ENCODE measurements at places on chromosomes 5 and 9. TPM values are rescaled to one million over a fixed set of nuclear protein-coding genes. Genes with fewer than 3 reads are reported as not detected.

DNA sequence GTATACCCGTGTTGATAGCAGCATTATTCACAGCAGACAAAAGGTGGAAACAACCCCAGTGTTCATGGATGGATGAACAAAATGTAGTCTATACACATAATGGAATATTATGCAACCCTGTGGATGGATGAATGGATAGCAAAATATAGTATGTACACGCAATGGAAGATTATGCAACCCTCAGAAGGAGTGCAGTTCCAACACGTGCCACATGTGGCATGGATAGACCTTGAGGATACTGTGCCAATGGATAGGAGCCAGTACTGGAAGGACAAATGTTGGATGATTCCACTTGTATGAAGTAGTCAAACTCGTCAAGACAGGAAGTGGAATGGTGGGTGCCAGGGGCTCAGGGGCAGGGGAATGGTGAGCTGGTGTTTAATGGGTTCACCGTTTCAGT is 44.9 kb downstream of the PLEKHG4B start:
- no peak for DNase-seq

DNA sequence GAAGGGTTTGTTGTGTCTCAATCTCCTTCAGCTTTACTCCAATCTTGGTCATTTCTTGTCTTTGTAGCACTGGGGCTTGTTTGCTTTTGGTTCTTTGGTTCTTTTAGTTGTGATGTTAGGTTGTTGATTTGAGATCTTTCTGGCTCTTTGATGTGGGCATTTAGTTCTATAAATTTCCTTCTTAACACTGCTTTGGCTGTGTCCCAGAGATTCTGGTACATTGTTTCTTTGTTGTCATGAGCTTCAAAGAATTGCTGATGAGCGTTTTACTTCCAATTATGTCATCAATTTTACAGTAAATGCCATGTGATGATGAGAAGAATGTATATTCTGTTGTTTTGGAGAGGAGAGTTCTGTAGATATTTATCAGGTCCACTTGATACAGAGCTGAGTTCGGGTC is 353.3 kb downstream of the MAN2A1 start:
- DNase-seq, result no peak

GRCh38 chr5:121688781-121689180 is 162.9 kb upstream of the FTMT start:
- DNase-seq, result peak; percentile 40

DNA sequence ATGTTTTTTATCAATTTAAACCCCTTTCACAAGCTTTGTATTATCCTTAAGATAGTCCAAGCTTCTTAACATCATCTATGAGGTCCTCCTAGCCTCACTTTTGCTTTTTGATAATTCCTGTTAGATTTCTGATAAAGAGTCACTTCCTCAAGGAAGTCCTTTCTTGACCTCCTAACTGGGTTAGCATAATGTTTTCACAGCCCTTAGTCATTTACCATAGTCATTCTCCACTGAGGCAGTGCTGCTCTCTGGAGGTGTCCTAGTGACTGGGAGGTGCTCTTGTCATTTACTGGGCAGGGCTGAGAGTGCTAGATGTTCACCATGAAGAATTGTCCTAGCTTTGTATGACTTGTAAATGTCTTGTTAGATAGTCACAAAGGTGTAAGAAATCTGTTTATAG is 26.4 kb downstream of the TNPO1 start:
- no peak for DNase-seq

GRCh38 chr5:11346336-11346735 is 557.9 kb downstream of the CTNND2 start:
- no peak for DNase-seq

The AGXT2 gene
- polyA plus RNA-seq, result not detected

DNA sequence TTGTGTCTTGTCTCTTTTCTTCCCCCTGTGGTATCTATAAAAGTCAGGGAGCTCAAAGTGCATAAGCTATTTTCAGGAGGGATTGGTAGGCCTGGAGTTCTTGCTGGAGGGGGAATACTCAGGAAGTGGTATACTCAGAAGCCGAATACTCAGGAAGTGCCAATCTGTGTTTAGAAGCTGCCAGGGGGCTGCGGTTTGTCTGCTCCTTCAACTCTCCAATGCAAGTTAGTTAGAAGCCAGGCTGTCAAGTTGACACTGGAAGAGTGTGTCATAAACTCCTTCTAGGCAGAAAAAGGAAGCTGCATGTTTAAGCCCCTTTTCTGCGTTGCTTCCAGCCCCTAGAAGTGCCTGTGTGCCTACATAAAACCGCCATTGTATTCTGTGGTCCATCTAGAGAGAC is 366.5 kb downstream of the TAF11L14 start:
- DNase-seq, result no peak

DNA sequence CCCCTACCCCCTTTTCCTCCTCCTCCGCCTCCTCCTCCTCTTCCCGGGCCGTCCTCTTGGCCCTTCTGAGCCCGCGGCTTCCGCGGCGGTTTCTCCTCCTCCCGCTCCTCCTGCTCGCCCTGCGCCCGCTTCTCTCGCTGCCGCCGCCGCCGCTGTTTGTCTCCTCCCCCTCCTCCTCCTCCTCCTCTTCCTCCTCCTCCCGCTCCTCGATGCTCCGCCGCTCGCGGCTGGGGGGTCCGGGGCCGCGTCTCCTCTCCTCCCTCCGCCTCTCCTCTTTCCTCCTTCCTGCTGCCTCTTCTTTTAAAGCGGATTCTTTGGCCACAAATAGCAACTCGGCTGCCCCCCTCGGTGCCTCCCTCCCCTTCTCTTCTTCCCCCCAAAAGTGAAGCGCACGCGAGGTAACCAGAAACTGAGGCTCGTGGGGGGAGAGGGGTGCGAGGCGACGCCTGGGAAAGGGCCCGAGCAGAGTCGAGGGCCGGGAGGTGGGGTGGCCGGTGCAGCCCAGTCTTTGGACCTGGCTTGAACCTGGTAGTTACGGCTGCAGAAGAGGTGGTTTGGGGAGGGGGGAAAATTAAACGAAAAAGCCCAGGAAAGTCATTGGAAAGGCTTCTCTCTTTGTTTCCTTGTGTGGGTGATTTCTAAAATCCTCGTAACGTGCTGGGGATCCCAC is 1058.5 kb upstream of the DMAC1 start:
- DNase-seq, result peak; percentile 90

DNA sequence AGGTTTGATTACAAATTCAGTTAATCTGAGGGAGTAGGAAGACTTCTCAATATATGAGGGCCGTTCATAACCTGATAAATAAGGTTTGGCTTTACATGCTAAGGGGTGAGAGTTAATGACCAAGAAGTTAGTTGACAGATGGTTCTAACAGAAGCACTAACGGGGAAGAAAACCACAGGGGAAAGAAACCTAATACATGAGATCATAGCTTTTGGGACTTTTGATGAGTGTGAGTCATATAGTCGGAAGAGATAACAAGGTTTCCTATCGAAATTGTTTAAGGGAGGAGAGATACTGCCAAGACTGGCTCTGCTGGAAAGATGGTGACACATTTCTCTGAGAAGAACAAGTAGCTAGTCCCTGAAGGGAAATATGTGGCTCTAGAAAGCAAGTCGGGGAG is 140.1 kb downstream of the COX7C start:
- DNase-seq, result no peak

GRCh38 chr5:171623551-171624097 is 162.0 kb upstream of the SMIM23 start:
- no peak for DNase-seq

GRCh38 chr5:127072861-127073846 is at the start of gene C5orf63:
TSS of gene C5orf63 (minus strand) at chr5:127073502. CDS start at chr5:127058995, 14,507 bp downstream.
- peak; percentile 81 for DNase-seq

GRCh38 chr5:79575996-79576395 is 36.2 kb upstream of the TENT2 start:
- no peak for DNase-seq

The ARSK gene
- polyA plus RNA-seq, result 7.1 TPM

The TCF7 gene
- polyA plus RNA-seq, result 2.9 TPM

The ABCA1 gene
- polyA plus RNA-seq, result 6.0 TPM

The BNC2 gene
- polyA plus RNA-seq, result 10.0 TPM

The EPB41L4A gene
- 7.9 TPM for polyA plus RNA-seq

GRCh38 chr5:149271195-149271715 is 404 bp upstream of the AFAP1L1 start:
- peak; percentile 10 for DNase-seq

DNA sequence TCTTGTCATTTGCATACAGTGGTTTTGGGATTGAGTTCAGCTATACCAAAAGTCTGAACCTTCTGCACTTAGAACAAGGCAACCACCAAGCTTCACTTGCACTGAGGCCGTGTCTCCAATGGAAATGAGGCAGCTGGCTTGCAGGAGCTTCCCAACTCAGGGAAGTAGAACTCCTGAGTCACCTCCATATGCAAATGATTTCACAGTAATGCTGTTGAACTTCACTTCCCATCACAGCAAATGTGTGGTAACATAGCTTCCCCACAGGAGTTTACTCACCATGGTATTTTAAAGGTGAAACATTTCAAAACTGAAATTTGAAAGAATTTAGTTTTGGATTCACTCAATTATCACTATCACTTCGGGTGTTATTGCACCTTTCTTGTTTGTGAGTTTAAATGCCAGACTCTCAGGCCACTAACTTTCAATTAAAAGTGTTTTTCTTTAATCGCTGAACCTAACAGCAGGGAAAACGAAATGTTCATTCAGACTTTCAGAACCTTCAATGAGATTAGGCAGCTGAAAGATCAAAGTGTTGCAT is 9.0 kb downstream of the CD274 start:
- DNase-seq, result no peak

DNA sequence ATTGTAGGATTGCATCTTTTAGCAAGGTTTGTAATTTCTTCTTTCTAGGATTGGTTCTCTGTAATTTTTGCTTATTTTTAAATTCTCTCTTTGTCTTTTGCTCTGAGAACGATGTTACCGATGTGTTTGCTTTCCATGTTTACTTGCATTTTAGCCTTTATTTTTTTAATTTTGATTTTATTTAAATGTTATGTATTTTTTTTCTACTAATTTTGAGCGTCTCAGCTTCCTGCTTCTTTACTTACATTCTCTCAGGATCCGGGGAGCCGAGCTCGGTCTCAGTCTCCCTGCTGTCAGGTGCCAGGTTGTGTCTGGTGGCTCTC is 20.9 kb downstream of the ANXA2R start:
- DNase-seq, result no peak

The SH2D3C gene
- polyA plus RNA-seq, result 17.3 TPM

DNA sequence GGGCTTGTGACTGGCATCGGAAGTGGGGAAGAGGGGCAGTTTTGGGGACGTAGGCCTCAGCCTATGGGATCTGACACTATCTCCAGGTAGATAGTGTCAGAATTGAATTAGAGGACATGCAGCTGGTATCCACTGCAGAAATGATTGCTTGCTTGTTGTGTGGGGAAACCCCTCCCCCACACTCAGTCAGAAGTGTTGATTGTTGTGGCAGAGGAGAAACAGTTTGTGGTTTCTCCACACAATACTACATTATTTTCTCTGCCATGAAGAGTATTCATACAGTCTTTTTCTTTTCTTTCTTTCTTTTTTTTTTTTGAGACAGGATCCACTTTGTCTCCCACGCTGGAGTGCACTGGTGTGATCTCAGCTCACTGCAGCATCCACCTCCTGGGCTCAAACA is 113.9 kb downstream of the ARRDC3 start:
- DNase-seq, result no peak

The TSSK1B gene
- not detected for polyA plus RNA-seq

GRCh38 chr5:131460133-131460532 is 174.9 kb downstream of the RAPGEF6 start:
- DNase-seq, result no peak

The FAM120A gene
- polyA plus RNA-seq, result 65.7 TPM

The GRIN1 gene
- polyA plus RNA-seq, result 0.07 TPM

- no peak for DNase-seq
Measured at GRCh38 chr5:179122411-179123108, 62.4 kb downstream of the ZNF354C start.

- no peak for DNase-seq
Measured at GRCh38 chr9:88303721-88304451, 84.4 kb upstream of the SPIN1 start.

DNA sequence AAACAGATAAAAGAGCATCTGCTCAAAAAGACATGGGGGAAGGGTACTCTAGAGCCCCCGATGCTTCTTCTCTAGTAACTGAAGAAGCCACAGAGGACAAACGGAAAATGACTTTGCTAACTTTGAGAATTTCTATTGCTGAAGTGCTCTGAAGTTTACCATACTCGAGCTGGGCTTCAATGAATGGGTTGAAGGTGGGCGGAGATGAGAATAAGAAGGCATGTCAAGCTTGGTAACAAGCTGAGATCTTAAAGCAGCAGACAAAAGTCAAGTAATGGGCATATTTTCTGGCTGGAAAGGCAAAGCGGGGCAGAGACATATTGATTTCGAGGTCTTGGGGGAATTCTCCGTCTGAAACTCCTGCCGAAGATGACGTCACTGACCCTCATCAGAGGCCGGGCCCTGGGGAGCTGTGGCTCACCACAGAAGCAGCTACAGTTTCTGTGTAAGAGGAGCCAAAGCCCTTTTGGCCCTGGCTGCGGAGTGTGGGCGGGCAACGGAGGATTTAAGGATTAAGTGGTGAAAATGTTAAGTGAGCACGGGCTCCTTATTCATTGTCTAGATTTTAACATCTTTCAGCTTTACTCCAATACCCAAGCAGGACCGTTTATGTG is 115.8 kb upstream of the SLIT3 start:
- DNase-seq, result peak; percentile 34

GRCh38 chr9:9963841-9964240 is 649.0 kb downstream of the PTPRD start:
- DNase-seq, result no peak

DNA sequence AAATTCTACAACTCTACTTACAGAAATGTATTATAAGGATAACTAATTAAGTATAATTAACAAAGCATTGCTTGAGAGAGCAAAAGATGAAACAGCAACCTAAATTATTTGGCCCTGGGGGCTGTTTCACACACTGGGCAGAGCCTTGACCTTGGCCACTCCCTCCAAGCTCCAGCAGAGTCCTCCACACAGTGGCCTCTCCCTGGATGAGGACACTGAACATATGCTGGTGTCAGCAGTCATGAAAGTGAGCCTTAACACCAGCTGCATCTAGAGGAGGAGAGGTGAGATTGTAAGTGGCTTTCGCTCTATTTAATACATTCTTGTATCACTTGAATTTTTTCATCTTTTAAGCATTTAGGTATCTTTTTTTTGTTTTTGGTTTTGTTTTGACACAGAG is 23.3 kb upstream of the ZDHHC12 start:
- no peak for DNase-seq

DNA sequence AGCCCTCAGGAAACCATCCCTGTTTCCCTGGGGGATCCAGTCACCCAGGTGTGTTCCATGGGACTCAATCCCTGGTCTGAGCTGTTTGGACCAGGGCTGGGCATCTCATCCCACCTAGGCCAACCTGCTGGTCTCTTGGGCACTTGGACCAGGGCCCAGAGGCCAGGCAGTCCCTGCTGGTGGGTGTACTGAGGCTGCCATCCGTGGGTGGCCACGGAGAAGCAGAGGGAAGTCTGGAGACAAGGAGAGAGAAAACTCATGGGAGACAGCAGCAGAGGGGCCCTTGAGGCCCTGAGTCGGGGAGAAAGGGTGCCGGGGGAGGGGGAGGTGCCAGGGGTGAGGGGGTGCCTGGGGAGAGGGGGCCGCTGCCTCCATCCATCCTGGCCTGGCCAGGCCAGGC is 247.8 kb downstream of the PBX3 start:
- no peak for DNase-seq

The MINAR2 gene
- 0.12 TPM for polyA plus RNA-seq
